Inflammatory macrophage (primary cell): ENCODE measurements at places on chromosomes 12 and 14.
A peak's percentile ranks its signal among the peaks of the same experiment; 100 is the strongest.

- peak; percentile 82 for DNase-seq
Observed at GRCh38 chr12:1919284-1919683, 832 bp upstream of the CACNA2D4 start.

DNA sequence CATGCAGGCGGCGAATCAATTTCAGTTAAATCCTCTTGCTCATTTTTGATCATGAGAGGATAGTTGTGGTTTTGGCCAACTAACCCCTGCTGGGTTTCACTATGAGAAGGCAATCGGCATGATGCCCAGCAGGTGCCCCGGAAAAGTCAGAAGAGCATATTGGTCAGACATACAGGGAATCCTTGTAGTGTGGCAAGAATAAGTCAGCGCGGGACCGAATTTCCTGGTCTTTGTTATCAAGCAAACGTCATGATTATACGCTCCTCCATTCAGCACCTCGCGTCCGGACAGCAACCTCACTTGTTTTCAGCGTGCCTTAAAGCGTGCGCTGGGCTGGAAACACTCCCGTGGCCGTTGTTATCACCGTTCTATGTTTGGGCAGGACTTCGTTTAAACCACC is 1.8 kb downstream of the TBC1D30 start:
- DNase-seq, result peak; percentile 6

- peak; percentile 54 for DNase-seq
Observed at GRCh38 chr14:101705733-101706508, 55.6 kb upstream of the PPP2R5C start.

- DNase-seq, result peak; percentile 51
Observed at GRCh38 chr12:104748790-104749189, 209.3 kb downstream of the SLC41A2 start.

DNA sequence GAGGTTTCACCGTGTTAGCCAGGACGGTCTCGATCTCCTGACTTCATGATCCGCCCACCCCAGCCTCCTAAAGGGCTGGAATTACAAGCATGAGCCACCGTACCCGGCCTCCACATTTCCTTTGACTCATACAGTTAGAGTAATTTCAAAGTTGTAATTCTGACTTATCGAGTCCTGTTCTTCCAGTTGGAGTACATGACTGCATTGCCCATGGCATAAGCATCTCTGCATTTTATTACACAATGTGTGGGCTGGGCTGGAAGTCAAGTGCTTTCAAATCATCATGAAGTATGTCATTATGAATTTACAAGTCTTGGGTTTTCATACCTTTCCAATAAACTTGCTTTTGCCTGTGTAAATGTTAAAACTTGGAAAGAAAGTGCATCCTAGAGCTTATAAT is 1295.7 kb upstream of the FLRT2 start:
- DNase-seq, result no peak

- DNase-seq, result peak; percentile 18
Observed at GRCh38 chr12:2173971-2174370, 121.2 kb downstream of the CACNA1C start.

DNA sequence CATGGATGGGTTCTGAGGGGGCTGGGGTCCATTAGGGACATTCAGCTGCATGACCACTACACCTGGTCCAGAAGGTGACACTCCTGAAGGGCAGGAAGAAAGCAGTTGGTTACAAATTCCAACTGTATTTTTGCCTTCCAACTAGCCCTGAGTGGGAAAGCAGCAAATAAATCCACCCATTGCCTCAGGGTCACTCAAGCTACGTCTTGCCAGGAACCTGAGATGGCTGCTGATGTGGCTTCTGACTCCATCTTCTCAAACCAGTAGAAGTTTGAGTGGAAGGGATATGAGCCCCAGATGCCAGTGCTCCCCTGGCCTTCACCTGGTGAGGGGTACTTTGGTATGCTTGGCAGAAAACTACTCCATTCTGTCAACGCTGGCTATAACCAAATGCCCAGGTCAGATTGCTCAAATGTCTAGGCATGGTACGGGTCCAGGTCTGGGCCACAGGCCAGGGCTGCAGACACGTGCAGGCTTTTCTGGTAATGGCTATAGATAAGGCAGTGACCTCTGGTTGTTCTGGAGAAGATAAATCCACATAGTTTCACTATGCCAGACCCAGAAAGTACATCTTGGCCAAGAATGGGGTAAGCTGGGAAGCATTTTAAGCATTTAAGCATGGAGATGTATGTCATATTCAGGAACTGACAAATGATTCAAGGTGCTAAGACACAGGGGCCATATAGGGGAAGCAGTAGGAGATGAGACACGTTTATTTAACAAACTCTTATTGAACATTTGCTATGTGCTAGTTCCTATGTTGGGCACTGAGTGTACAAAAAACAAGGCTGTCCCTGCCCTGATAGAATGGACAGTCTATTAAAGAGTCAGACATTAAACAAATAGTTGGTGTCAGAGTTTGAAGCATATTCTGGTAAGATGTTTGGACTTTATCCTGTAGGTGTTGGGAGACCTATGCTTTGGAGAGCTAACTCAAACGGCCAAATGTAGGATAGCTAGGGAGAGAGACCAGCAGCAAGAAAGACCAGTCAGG is 8.3 kb upstream of the STAC3 start:
- no peak for DNase-seq

DNA sequence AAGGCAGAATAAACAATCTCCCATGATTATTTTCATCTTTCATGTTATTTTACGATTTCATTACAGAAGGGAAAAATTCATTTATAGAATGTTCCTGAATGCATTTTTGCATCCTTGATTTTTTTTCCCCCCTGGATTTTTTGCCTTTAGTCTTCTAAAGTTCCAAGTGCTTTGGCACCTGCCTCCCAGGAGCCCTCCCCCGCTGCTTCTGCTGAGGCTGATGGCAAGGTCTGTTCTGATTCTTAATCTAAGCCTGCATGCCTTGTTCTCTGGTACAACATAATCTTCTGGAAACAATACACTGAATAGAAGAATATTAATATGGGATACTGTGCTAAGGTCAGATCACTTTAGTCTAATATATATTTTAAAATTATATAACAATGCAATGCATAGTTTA is 18.0 kb downstream of the YARS2 start:
- no peak for DNase-seq

DNA sequence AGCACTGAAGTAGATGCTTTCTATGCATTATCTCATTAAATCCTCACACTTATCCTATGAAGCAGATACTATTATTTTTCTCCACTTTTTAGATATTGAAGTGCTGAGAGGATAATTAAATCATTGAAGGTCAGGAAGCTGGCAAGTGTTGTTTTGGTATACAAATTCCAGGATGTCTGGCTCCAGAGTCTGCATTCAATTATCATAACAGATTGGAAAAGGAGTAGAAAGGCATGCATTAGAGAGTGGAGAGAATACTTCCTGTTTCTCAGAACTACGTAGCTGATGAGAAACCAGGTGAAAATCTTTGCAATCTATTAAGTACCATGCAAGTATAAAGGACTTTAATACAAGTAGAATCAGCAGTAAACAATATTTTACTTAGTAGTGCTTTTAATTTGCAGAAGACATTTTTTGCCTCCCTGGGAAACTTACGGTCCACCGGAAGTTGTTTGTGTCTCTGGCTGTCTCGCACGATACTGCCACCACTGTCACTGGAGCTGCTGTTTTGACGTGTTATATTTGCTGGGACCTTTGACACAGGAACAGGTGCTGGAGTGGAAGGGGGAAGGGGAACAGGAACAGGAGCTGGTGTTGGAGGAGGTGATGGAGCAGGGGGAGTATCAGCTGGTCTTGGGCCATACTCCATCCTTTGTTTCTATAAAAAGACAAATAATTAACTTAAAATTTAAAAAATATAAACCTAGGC is 158.0 kb downstream of the EPS8 start:
- no peak for DNase-seq

GRCh38 chr12:26229910-26230309 is 34.5 kb downstream of the SSPN start:
- DNase-seq, result no peak

DNA sequence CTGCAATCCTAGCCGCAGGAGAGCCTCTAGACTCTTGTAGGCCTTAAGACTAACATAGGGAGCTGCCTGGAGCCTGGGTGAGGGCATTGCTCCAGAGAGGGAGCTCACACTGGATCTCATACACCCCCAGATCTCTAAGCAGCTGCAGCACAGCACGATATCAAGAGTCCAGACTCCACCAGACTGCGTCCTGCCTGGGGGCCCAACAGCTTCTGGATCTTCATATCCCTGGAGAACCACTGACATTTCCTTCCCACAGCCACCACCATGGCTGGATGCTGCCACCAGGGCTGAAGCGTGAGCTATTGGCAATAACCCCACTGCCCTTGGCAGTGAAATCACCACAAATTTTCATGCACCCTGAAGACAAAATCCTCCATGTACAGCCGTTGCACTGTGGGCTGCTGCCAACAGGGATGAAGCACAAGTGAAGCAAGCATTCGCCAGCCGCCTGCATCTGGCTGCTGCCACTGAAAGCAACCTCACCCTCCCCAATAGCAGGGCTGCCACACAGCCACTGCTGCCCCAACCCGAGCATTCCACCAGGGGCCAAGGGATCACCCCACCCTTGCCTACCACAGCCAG is 28.2 kb downstream of the CACNA2D4 start:
- no peak for DNase-seq
